Stimulated activated memory B cell treated with anti-CD40 and anti-IgM and Interleukin-4, amounts not matched to agents 10 μg/mL and 1 μg/mL and 100 μg/mL, for 72 hours (primary cell): ENCODE measurements at places on chromosomes 16 and 17.

- H3K4me3 ChIP-seq = no peak overlapping the region
- no peak overlapping the region for H3K27ac ChIP-seq
- peaks cover 59% of the 10 kb centered on the region for H3K4me1 ChIP-seq
- no peak for ATAC-seq
- peaks cover 12% of the 10 kb centered on the region for H3K36me3 ChIP-seq
These were observed 1.8 kb upstream of the PCGF2 start for GRCh38 chr17:38750044-38750311.

DNA sequence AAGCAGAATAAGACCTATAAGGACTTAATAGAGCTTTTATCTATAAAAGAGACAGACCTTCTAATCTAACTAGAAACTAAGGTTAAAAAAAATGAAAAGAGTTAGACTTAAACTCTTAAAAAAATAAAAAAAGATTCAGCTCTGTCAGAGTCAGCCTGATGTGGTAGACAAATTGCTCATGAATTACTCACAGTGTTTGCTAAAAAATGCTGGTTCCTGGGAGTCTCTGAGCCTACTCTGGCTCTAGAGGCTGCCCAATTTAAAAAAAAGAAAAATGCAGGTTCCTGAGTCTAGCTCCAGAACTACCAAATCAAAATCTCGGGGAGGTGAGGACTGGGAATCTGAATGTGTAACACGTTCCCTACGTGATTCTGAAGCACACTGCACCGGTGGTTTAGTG, 18.1 kb downstream of the SOST start:
- no peaks in the 10 kb centered on the region for H3K36me3 ChIP-seq
- H3K4me1 ChIP-seq = no peaks in the 10 kb centered on the region
- peaks cover 80% of the 10 kb centered on the region for H3K27me3 ChIP-seq
- no peak overlapping the region for H3K4me3 ChIP-seq
- H3K27ac ChIP-seq = no peak overlapping the region
- no peak for ATAC-seq

GRCh38 chr16:57945740-57946138, 25.2 kb downstream of the CNGB1 start:
- no peak for ATAC-seq
- H3K36me3 ChIP-seq = no peaks in the 10 kb centered on the region
- H3K4me1 ChIP-seq = no peaks in the 10 kb centered on the region
- H3K27ac ChIP-seq = no peak overlapping the region

- H3K27me3 ChIP-seq = no peaks in the 10 kb centered on the region
- peak overlapping the region; percentile 67 for H3K4me3 ChIP-seq
- peaks cover 67% of the 10 kb centered on the region for H3K36me3 ChIP-seq
- peak; percentile 80 for ATAC-seq
- peak overlapping the region; percentile 74 for H3K27ac ChIP-seq
These were observed 9.1 kb upstream of the PSMC3IP start for GRCh38 chr17:42586514-42587230.

DNA sequence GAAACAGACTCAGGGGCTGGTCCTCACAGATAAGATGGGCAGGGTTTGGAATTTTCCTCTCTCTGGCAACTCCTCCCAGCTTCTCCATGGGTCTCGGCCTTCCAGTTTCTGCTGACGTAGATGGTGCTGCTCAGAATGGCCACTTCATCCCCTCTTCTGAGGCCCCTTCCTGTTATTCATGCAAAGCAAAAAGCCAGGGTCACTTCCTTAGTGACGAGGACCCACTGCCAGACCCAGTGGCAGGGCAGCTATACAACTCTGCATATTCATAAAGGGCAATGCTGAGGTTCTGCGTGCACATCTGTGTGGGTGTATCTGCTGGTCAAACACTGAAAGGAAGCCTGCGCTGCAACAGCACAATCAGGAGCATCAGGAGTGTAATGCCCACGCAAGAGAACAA, 108.8 kb downstream of the WSCD1 start:
- no peaks in the 10 kb centered on the region for H3K36me3 ChIP-seq
- no peak overlapping the region for H3K27ac ChIP-seq
- peaks cover 31% of the 10 kb centered on the region for H3K27me3 ChIP-seq
- ATAC-seq = peak; percentile 8
- no peak overlapping the region for H3K4me3 ChIP-seq
- H3K4me1 ChIP-seq = no peaks in the 10 kb centered on the region

GRCh38 chr16:46961373-46962353, 11.8 kb downstream of the DNAJA2 start:
- H3K27ac ChIP-seq = peak overlapping the region; percentile 79
- peaks cover 21% of the 10 kb centered on the region for H3K4me1 ChIP-seq
- peak; percentile 73 for ATAC-seq
- H3K36me3 ChIP-seq = peaks cover 71% of the 10 kb centered on the region
